ENCODE measurements at places on chromosomes 4 and X.

DNA sequence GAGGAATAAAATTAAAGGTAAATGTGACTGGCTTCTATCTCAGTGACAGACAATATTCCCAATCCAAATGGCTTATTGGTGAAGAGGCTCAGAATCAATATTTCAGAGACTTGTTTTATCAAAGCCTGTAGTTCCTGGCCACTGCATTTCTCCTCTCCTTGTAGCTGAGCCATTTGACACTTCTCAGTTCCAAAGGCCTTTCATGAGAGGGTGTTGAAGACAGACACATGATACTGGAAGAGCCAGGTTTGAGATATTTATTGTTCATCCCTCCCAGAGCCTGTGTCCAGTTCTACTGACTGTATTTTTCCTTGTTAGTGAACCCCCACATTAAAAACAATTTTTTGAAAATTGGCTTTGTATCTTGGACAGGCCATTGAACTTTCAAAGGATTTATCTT is 12.9 kb upstream of the INPP4B start:
- no peak for DNase-seq

GRCh38 chr4:163350672-163351071 is 7.0 kb downstream of the NPY5R start:
- DNase-seq = no peak

DNA sequence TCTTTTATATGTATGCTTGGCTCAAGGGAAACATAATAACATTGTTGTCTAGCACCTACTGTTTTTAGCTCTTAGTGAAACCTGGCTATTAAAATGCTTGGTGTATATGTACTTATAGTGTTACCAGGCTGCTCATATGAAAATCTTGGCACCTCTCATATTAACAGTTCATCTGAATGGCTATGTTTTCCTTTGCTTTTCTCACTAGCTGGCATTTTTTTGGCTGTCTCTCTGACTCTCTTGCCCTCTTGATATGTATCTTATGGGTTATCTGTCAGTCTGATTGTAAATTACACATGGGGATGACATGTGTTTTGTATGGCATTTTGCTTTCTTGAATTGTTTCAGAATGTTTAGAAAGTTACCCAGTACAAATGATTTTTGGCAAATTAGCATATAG is 158.0 kb downstream of the ARHGAP24 start:
- no peak for DNase-seq

- no peak for DNase-seq
Observed at GRCh38 chrX:108736509-108737479, at the start of gene IRS4. IRS4 (minus strand) TSS chrX:108736563.

GRCh38 chr4:86834901-86835300 is 14.3 kb downstream of the SLC10A6 start:
- DNase-seq = no peak

DNA sequence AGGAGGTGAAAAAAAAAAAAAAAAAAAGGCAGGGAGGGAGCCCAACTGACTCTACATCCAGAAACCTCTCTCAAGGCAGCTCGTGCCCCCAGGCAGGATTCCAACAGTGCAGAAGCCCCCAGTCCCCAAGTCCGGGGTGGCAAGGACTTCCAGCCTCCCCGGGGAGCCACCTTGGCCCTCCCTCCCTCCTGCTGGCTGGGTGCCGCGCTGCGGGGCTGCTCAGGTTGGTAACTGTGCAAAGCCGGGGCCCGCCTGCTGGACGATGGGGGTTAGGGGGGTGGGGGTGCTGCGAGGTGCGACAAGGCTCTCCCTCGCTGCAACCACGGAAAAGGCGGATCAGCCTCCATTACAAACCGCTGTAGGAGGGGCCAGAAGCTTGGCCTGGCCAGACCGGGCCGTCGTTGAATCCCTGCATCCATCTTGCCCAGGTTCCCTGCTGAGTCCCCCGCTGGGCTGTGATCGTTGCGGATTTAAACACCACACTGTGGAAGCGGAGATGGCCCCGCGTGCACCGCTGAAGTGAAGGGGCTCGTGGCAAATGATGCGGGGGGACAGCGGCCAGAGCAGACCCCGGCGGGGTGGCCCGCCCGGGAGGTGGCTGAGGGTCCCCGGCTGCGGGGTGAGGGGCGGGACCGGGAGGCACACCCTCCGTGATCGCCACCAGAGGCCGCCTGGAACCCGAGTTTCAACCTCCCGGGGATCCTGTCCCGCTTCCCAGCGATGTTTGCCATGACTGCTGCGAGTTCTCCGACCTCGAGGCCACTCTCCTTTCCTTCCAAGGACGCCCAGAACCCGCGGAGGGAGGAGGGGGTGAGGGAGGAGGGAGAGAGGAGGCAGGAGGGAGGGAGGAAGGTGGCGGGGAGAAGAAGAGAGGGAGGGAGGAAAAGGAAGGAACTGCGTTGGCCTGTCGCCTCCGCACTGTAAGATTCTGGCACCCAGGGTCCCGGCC is 58.0 kb upstream of the DDX3X start:
- DNase-seq = peak; percentile 33

DNA sequence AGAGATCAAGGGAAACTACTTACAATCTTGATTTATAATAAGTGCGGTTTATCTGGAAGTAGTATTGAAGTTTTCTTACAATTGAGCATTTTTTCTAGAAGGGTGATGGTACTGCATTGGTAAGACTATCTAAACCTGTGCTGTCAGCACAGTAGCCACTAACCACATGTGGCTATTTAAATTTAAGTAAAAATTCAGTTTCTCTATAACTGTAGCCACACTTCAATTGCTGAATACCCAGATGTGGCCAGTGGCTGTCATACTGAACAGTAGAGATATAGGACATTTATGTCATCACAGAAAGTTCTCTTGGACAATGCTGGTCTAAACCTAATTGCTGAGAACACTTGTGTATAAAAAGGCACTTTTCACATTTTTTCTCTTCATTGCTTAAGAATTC is 222.7 kb downstream of the CBR4 start:
- no peak for DNase-seq

- DNase-seq = no peak
Observed at GRCh38 chrX:15903186-15903681, 48.6 kb upstream of the AP1S2 start.

DNA sequence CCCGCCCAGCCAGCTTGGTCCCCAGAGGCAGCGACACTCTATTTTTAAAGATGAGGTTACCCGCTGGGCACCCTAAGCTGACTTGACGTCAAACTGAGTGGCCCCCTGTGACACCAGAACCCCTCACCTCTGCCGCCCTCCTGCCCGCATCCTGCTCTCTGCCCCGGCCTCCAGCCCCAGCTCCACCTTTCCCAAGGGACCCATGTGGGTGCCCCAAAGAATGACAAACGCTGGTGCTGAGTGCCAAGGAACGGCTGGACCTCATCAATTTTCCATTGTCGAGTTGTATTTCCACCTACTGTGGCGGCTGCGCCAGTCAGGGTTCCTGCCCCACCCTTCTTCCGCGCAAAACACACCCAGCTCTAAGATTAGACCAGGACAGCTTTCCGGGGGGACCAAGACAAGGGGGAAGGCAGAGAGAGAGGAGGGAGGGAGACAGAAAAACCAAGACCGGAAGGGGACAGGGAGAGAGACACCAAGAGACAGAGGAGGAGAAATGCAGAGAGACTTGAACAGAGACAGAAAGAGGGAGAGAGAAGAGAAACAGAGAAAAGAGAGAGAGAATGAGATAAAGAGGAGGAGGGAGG is 2.0 kb downstream of the PRKX start:
- DNase-seq = no peak

DNA sequence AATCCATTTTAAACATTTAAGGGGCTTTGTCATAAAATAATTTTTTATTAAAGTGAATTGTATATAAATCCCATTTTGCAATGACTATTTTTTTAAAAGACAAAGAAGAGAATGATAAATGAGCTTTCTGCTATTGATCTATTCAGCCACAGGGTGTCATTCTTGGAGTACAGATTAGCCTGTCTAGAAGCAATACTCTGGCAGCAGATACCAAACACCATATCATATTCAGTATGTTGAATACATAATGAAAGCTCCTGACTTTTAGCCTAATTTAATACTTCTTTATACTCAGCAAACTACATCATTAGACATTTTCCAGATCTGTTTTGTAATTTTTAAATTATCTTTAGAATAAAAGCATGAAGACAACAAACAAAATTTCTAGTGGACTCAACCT is 496.3 kb downstream of the PDGFC start:
- DNase-seq = no peak

DNA sequence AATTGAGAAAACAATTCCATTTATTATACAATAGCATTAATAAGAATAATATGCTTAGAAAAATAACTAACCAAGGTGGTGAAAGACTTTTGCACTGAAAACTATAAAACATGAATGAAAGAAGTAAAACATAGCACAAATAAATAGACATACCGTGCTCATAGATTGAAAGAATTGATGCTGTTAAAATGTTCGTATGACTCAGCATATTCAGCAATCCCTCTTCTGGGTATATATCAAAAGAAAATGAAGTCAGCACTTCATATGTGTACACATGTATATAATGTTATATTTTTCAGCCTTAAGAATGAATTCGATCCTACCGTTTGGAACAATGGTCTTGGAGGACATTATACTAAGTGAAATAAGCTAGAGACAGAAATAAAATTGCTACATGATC is 716.3 kb downstream of the GLUD2 start:
- no peak for DNase-seq

- DNase-seq = no peak
Observed at GRCh38 chr4:133638751-133639150, 489.7 kb downstream of the PCDH10 start.

DNA sequence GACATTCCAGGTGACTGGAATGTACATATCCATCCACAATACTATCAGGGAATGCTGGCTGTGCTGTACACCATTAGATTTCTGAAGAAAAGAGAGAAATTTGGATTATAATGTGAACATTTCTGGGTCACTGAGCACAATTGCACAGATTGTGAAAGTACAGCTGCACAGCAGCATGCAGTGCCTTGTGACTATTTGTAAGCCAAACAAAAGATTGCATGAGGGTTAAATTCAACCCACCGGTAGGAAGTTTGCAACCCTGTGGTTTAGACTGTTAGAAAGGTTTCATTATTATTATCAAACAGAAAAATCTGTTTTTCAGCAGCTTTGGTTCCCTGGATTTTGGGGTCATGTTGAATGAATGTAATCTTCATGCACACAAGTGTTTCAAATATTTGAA is 24.5 kb downstream of the DDIT4L start:
- DNase-seq = no peak

DNA sequence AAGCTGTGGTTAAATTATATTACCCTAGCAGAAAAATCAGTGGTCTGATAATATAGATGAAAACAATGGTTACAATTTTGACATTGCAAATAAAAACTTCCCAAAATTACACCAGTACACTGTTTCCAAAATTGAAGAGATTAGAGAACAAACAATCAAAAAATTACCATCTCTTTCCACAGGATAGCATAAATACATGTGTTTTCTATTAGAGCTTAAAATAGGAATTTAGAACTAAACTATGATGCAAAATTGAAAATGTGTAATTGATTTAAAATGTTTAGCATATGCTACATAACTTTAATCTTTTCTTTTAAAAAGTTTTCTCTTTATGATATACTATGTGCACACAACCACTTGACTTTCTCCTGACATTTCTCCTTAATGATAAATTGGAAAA is 6.7 kb downstream of the EDNRA start:
- no peak for DNase-seq

- no peak for DNase-seq
Observed at GRCh38 chr4:182015893-182016292, 227.3 kb upstream of the TENM3 start.

DNA sequence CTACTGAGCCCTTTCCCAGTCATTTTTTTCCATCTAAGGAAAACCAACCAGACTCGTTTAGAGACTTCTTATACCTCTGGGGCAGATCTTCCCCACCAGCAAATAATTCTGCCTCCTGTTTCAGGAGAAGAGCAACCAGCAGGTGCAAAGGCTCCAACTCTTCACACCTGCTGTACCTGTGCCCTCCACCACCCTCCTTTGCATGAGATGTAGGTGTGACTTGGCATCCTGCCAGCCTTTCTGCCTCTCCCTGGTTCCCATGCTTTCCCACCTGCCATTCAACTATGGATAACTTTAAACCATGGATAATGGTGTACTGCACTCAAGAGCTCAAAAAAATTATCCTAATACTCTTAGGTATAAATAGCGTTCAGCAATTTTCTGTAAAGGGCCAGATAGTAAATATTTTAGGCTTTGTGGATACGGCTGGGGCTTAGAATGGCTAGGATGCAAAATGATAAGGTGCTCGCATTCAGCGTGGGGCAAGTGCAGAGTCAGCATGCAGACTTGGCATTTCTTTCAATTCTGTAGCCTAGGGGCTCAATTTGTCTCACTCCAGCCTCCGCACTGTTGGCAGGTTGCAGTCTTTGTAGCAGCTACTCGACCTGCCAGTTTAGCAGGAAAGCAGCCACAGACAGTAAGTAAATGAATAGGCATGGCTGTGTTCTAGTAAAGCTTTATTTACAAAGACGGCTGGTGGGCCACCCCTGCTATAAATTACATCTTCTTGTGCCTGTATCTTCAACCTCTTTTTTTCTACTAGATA is 79.8 kb downstream of the HCCS start:
- DNase-seq = no peak

Data from nucleus accumbens (tissue), 56 donors.